NCI-H1930 (cell line): ENCODE measurements at places on chromosomes 2 and 18.

GRCh38 chr18:48330016-48330991 is 78.9 kb downstream of the ZBTB7C start:
- DNase-seq, result no peak

- DNase-seq, result no peak
Observed at GRCh38 chr18:62175521-62175920, 11.3 kb downstream of the PIGN start.

DNA sequence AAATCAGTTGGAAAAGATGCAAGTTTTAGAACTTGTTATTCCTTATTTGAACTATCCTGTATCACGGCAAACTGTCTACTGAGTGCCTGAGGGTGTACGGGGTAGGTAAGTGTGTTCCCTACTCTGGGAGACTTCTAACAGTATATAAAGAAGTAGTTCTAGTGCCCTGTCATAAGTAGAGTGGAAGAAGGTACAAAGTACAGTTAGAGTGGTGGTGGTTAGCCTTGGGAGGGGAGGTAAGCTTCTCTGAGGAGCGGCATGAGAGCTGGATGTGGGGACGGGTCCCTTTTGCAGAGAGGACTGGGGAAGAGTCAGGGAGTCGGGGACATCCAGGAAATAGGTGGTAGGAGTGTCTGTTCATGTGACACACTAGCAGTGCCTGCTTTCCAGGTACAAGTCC is 48.5 kb downstream of the DGKD start:
- DNase-seq, result no peak

DNA sequence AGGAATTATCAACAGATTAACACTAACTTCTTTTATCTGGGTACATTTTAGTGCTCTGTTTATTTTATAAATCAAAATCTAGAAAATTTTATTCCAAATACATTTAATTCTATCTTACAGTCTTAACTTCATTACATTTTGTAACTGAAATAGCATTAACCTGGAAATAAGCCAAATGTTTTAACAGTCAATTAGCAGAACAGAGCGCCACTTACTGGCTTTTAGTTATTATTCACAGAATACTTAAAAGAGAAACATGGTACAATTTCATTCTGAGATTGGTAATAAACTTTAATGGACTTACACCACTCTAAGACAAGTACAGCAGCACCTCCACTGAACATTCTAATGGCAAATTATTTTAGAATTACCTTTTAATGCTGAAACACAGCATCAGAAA is 38.6 kb downstream of the SS18 start:
- DNase-seq, result no peak

GRCh38 chr2:43899589-43899988 is 60.8 kb downstream of the ABCG8 start:
- DNase-seq, result no peak

- no peak for DNase-seq
Observed at GRCh38 chr2:96225016-96225533, 16.4 kb upstream of the STARD7 start.

GRCh38 chr2:182897137-182897536 is 30.7 kb upstream of the FRZB start:
- DNase-seq, result no peak

GRCh38 chr2:61853086-61853846 is 594 bp downstream of the FAM161A start:
- peak; percentile 73 for DNase-seq

- no peak for DNase-seq
Observed at GRCh38 chr2:167706800-167707199, 540.6 kb downstream of the STK39 start.

GRCh38 chr2:48888066-48888465 is 132.5 kb upstream of the LHCGR start:
- DNase-seq, result no peak

GRCh38 chr2:23658466-23658942 is 268.4 kb downstream of the ATAD2B start:
- no peak for DNase-seq

DNA sequence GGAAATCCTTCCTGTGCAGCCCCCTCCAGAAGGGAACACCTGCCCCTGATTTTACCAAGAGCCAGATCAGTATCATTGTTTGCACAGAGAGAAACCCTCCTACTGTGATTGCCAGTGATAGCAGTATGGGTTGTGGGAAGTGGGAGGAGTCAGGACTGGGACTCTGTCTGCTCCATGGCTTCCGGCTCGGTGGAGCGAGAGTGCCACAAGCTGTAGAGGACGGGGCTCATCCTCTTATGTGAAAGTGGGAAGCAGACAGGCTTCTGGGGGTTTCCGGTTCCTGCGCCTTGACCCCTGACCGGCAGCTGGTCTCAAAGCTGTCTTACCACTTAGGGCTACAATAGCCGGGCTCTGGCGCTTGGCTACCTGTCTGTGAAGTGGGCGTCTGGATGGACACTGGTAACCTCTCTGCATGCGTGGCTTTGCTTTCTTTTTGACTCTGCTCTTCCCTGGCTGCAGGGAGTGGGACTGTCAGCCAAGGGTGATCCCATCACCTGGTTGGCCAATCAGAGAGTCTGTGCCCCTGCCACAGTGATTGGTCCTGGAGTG is 79.7 kb downstream of the BCL2L11 start:
- no peak for DNase-seq

DNA sequence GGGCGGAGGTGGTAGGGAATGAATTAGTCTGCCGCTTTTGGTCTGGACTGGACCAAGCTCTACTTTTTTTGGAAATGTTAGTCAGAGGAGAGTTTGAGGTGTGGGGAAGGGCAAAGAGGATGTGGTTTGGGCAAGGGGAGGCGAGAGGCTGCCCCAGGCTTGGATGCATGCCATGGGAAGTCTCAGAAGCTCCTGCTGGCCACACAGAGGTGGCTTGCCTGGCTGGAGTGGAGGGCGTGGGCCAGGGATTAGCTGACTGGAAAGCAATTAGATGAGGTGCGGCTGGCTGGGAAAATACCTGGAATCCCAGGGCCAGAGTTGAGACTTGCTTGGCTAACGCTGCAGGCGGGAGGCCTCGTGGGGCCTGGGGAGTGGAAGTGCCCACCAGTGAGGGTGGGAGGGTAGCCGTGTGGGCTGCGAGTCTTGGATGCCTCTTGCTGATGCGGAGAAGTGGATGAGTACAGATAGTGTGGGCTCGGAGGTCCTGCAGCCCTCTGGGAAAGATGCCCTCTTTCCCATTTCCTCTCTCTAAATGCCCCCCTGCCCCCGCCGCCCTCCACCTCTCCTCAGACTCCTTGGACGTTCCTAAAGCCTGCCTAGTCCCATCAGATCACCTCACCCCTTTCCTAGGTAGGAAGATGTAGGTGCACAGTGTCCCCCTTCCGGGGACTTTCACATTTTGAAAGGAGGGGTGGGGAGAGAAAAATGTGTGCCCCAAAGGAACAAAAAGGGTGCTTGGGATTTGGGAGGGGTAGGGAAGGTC is 117.6 kb downstream of the SMAD7 start:
- DNase-seq, result no peak

DNA sequence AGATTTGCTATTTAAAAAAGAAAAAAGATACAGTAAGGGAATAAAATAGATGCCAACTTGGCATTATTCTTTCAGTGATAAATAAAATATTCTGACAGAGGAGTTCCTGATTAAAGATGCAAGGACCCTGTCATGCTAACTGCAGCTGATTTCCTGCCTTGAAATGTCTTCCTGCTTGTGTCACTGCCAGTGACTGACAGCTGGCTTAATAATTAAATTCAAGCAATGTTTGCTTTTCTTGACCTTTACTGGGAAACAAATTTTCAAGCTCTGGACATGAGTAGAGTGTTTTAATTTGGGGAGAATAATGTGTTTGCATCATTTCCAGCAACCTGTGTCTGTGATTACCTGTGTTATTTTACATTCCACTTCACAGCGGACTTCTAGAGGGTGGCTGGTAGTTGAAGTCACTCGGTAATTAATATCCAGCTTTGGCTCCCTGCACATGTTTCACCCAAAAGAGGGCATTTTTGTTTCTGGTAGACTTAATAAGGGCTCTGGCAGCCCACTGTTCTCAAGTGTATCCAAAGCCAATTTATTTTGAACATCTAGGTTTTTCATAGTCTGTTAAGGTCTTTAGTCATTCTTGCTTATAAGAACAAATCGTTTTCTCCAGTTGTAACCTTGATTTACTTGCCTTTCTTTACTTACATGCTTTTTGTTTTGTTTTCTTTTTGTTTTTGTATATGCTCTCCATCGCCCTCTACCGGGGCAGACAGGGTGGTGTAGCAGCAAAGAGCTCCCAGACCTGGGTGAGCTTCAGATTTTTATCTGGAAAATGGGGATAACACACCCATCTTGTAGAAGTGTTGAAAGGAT is 48.5 kb upstream of the PROKR1 start:
- no peak for DNase-seq

- DNase-seq, result no peak
Observed at GRCh38 chr2:175804122-175804521, 197.9 kb downstream of the LNPK start.

- no peak for DNase-seq
Observed at GRCh38 chr2:52639692-52640091, 1127.9 kb upstream of the CHAC2 start.

DNA sequence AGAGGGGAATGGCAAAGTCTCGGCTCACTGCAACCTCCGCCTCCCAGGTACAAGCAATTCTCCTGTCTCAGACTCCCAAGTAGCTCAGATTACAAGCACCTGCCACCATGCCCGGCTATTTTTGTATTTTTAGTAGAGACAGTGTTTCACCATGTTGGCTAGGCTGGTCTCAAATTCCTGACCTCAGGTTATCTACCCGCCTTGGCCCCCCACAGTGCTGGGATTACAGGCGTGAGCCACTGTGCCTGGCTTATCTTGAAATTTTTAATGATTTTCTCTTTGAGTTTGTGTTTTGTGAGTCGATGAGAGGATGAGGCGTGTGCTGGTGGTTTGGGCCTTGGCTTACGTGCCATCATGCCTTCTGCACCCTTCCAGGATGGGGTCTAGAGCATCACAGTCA is 101.3 kb upstream of the ST3GAL5 start:
- DNase-seq, result no peak

GRCh38 chr2:127359520-127359919 is 28.3 kb downstream of the MAP3K2 start:
- no peak for DNase-seq

- no peak for DNase-seq
Observed at GRCh38 chr2:9650119-9650821, 19.5 kb upstream of the YWHAQ start.

GRCh38 chr2:45793305-45793962 is 142.0 kb downstream of the PRKCE start:
- no peak for DNase-seq

- DNase-seq, result no peak
Observed at GRCh38 chr2:196291426-196291825, 120.0 kb upstream of the STK17B start.

DNA sequence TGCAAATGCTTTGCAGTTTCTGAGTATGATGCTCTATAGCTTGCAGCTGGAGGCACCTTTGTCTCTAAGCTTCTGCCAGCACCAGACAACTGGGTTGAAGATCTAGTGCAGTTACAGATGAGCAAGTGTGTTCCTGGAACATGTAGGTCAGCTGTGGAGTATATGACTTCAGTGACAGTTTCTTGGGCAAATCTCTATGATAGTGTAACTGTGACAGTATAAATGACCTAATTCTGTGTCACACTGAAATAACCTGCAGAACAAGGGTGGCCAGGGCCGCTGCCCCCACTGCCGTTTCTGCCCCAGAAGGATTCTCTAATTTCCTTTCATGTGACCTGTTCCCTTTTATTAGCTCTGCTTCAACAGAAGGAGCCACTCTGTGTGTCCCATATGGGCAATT is 145.3 kb upstream of the DAPL1 start:
- DNase-seq, result no peak

- DNase-seq, result no peak
Observed at GRCh38 chr2:233221378-233222063, 30.0 kb upstream of the ATG16L1 start.

DNA sequence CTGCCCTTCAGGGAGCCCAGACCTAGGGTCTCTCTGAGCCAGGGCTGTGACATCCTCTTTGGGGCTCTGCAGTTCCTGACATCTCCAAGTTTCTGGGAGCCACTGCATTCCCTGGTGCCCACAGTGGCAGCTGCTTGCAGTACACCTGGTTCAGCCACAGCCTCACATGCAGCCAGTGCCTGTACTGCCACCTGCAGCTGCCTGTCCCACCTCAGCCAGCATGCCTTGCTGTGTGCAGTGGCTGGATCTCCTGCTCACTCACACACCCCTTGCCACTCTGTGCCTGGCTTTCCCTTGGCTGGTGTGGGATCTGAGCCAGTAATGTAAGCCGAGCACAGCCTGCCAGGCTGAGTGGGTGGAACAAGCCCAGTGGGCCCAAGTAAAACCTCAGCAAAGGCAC is 1288.7 kb downstream of the CNTNAP5 start:
- DNase-seq, result no peak

DNA sequence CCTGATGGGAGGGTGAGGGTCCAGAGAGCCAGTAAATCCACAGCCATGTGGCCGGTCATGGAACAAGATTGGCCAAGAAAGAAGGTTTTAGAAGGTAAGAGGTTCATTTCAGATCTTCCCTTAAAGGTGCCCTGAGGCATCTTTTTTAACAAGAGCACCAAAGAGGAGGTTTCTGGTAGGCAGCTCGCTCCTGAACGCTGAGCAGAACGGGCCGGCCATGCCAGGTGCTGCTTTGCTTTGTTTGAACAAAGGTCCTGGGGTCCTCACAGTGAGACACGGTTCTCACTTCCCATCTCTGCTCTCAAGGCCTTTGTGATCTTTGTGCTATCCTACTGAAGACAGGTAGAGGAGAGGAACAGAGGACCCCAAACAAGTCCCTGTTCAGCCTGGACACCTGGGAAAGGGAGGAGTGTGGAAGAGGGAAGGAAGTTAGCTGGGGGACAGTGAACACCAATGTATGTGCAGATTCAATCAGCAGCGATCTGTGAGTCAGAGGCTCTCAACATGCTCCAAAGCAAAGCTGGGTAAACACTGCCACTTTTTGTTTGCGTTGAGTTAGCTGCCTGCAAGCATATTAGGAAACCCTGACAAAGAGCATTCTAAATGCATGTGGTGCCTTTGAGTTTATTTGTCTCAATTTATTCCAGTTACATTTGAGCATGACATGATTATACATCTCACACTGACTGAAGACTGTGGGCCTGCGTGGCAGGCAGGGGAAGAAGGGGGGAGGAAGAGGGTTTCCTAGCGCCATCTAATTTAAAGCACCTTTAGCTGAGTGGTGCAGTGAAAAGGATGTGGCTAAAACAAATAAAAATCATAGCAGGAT is 102.4 kb downstream of the ASB1 start:
- DNase-seq, result no peak

DNA sequence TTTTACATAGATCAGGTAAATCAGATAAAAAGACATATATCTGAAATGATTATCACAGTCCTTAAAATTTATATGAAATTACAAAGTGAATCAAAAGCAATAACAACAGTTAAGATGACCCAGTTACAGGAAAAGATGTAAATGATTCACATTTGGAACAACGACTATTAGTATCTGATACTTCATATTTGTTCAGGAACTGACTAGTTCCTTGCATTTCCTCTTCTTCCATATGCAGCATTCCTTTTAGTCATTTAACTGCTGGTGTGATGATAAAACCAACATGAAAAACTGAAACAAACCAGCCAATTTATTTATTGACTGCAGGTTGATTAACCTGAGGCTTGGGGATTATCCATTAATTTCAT is 75.2 kb downstream of the RBMS1 start:
- DNase-seq, result no peak
